ENCODE measurements at places on chromosomes 11 and 22. TPM values are rescaled to one million over a fixed set of nuclear protein-coding genes. Genes with fewer than 3 reads are reported as not detected.

Gene OR56A5
- polyA plus RNA-seq: not detected

Gene BDNF
- polyA plus RNA-seq: not detected

Gene KRTAP5-11
- polyA plus RNA-seq: not detected

Gene LDHAL6A
- 0.12 TPM for polyA plus RNA-seq

Gene E2F8
- 0.24 TPM for polyA plus RNA-seq

Gene CYTH4
- 194 TPM for polyA plus RNA-seq

Gene GAL3ST1
- polyA plus RNA-seq: 0.70 TPM

Gene UBQLN3
- not detected for polyA plus RNA-seq

Gene MYRF
- polyA plus RNA-seq: 0.19 TPM

Gene AMOTL1
- 0.04 TPM for polyA plus RNA-seq

Gene ANKRD49
- 21.3 TPM for polyA plus RNA-seq

Gene MS4A8
- not detected for polyA plus RNA-seq

Gene TRIM77
- polyA plus RNA-seq: not detected

Gene SERHL2
- polyA plus RNA-seq: 7.3 TPM

Gene KLHL22
- 37.0 TPM for polyA plus RNA-seq

Gene FGF19
- polyA plus RNA-seq: not detected

Gene TRIM29
- not detected for polyA plus RNA-seq

Gene CACNA1I
- 0.07 TPM for polyA plus RNA-seq

Gene FAM89B
- 50.2 TPM for polyA plus RNA-seq

Gene RCOR2
- not detected for polyA plus RNA-seq

Gene AIFM3
- polyA plus RNA-seq: 6.0 TPM

Gene CEND1
- 0.20 TPM for polyA plus RNA-seq

Gene KCNK7
- 5.8 TPM for polyA plus RNA-seq

Gene CD3E
- 9.5 TPM for polyA plus RNA-seq

Gene MS4A6A
- 4.1 TPM for polyA plus RNA-seq

Gene TMPRSS13
- polyA plus RNA-seq: 2.4 TPM

Gene ART1
- polyA plus RNA-seq: not detected

Gene OR56B4
- not detected for polyA plus RNA-seq

Gene C1QTNF4
- polyA plus RNA-seq: 1.6 TPM

Gene P2RY2
- polyA plus RNA-seq: 0.13 TPM

Gene RAB1B
- polyA plus RNA-seq: 61.7 TPM

Measured in B cell (primary cell).